ENCODE measurements at places on chromosomes 7 and 10. TPM values are rescaled to one million over a fixed set of nuclear protein-coding genes. Genes with fewer than 3 reads are reported as not detected.

Gene ZNF32
- total RNA-seq: 37.4 TPM

- DNase-seq: no peak
Observed at GRCh38 chr10:128047991-128048818, 78.0 kb downstream of the MKI67 start.

DNA sequence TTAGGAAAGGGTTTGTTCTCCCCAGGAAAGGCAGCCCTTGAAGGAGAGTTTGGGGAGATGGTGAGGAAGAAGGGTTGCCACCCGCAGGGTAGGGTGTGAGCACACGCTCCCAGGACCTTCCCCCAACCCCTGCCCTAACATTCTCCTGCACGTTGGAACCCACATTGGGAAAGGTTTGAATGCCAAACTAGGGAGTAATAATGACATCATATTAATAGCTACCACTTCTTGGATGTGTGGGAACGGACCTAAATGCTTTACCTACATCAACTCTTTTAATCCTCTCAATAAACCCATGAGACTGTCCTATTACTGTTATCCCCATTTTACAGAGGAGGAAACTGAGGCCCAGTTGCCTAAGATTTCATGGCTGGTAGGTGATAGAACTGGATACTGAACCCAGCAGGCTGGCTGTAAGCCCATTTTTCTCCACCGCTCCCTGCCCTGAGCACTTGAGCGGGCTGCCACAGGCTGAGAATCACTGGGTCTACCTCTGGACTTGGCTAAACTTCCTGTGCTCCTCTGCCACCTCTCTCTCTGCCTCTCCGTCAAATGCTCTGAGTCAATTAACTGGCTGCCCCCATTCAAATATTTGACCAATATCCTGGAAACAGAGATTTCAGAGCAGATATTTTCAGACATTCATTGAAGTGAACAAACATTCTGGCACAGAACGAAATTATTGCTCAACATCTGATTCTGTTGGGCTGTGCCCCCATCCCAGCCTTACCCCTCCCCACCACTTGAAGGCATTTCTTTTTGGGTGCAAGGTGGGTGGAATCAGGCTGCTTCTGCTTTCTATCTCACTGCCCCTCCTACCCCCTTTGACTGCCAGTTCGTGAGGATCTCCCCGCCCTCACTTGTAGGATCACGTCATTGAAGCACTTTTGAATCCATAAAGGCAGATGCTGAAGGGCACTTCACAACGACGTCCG lies 129.7 kb downstream of the C10orf105 start:
- DNase-seq: no peak

DNA sequence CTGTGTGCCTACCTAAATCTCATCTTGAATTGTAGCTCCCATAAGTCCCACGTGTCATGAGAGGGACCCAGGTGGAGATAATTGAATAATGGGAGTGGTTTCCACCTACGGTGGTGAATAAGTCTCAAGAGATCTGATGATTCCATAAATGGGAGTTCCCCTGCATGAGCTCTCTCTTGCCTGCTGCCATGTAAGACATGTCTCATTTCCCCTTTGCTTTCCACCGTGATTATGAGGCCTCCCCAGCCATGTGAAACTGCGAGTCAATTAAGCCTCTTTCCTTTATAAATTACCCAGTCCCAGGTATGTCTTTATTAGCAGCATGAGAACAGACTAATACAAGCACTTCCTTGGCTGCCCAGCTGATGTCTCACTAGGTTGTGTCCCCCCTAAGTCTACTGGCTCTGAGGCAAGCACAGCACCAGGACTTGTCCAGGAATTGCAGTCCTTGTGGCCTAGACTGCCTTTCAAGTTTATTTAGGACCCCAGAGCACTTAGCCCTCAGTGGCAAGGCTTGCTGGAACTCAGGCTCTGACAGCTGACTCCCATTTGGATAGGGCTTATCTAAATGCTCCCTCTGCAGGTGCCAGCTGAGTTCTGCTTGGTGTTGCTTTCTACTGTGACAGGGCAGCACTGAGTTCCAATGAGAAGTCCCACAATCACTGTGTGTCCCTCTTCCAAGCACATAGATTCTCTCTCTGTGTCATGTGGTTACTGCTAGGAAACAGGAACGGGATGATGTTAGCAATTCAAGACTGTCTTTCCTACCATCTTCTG lies 59.0 kb upstream of the TAS2R16 start:
- no peak for DNase-seq

GRCh38 chr10:129445436-129446182 lies 21.4 kb upstream of the MGMT start:
- no peak for DNase-seq

Gene CDH23
- 0.06 TPM for total RNA-seq
